Neural progenitor cell (in vitro differentiated cells): ENCODE measurements at places on chromosomes 1 and 21.

- no peak for DNase-seq
Observed at GRCh38 chr1:232142403-232143314, 487.3 kb downstream of the SIPA1L2 start.

- peak; percentile 41 for DNase-seq
Observed at GRCh38 chr1:96688767-96689166, 32.8 kb upstream of the PTBP2 start.

DNA sequence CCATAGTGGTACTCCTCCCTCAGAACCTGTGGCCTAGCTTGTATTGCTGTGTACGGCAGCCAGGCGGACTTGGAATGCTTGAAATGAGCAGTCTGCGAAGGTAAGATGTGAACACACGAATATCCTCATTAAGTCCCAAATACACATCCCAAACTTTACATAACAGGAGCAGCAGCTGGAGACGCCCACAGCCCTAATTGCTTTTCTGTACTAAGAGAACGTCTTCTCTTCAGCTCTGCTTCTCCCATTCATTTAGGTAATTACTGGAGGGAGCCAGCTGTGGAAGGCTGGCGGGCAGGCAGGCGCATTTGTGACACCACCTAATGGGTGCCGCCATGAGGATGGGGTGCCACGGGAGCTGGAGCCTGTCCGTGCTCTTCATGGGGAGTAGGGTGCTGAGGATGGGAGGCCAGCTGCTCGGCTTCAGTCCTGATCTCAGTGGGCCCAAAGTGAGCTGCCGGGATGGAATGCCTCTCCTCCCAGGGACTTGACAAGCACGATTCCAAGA, 66.6 kb upstream of the POU3F1 start:
- DNase-seq: no peak

DNA sequence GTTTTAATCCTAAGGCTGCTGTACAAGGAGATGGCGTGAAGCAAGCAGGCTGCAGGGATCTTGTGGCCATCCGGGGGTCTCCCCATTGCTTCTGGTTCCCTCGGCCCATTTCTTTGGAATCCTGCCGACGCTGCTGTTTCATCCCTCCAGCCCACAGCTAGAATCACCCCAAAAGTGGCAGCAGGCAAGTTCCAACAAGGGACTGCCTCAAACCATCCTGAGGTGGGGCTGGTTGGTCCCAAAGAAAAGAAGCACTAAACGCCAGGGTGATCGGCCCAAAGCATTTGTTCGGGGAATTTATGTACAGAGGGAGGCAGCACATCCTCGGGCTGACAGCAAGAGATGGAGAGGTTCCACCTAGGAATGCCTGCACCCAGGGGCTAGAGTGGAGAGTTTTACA, 4.5 kb upstream of the MIB2 start:
- no peak for DNase-seq

- no peak for DNase-seq
Observed at GRCh38 chr1:33228935-33229487, 27.3 kb upstream of the ZNF362 start.

DNA sequence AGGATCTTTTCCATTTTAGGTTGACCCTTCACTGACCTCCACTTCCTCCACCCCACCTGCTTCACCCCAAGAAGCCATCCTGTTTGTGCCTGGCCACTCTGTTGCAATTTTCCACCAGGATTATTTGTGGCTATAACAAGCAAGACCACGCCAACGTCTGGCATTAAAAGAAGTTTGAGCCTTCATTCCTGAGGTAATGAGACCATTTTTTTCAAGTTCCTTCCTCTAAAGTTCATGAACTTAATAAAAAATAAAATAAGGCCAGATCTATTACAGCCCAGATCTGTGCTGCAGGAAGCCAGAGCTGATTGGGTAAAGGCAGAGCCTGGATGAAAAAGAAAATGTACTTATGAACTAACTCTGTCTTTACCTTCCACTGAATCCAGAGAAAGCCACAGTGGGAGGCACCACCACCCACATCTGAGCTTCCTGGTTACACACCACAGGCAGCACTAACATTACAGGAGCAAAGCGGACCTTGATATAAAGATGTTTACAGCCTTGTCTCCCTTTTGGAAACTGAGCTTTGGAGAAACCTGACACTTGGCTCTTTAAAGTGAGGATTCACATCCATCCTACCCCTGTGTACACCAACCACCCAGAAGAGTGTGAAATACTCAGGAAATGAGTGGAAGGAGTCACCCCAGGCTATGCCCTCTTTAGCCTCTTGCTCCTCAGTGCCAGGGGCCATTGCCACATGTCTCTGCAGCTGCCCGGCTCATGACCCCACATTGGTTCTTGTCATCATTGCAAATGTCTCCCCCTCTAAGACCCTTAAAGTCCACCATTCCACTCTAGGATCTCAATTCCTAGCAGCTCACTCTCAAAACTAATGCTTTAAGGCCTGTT, 293.6 kb downstream of the PLPP3 start:
- DNase-seq: no peak

GRCh38 chr1:221849110-221849509, 107.2 kb upstream of the DUSP10 start:
- no peak for DNase-seq

- DNase-seq: no peak
Observed at GRCh38 chr1:165674599-165674998, 23.8 kb downstream of the ALDH9A1 start.

- DNase-seq: peak; percentile 3
Observed at GRCh38 chr1:152870831-152871730, 7.0 kb upstream of the SMCP start.

GRCh38 chr1:147472489-147472888, 68.8 kb upstream of the BCL9 start:
- DNase-seq: no peak

DNA sequence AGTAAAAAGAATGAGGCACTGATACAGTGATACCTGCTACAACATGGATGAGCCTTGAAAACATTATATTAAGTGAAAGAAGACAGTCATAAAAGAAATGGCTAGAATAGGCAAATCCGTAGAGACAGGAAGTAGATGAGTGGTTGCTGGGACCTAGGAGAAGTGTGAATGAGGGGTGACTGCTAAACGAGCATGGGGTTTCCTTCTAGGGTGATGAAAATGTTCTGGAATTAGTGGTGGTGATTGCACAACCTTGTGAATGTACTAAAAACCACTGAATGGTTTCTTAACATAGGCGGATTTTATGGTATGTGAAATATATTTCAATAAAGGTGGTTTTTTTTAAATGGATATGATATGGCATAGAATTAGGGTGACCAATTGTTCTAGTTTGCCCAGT, 12.6 kb upstream of the SERINC2 start:
- DNase-seq: no peak

GRCh38 chr1:219575563-219575962, 37.3 kb downstream of the ZC3H11B start:
- DNase-seq: no peak

DNA sequence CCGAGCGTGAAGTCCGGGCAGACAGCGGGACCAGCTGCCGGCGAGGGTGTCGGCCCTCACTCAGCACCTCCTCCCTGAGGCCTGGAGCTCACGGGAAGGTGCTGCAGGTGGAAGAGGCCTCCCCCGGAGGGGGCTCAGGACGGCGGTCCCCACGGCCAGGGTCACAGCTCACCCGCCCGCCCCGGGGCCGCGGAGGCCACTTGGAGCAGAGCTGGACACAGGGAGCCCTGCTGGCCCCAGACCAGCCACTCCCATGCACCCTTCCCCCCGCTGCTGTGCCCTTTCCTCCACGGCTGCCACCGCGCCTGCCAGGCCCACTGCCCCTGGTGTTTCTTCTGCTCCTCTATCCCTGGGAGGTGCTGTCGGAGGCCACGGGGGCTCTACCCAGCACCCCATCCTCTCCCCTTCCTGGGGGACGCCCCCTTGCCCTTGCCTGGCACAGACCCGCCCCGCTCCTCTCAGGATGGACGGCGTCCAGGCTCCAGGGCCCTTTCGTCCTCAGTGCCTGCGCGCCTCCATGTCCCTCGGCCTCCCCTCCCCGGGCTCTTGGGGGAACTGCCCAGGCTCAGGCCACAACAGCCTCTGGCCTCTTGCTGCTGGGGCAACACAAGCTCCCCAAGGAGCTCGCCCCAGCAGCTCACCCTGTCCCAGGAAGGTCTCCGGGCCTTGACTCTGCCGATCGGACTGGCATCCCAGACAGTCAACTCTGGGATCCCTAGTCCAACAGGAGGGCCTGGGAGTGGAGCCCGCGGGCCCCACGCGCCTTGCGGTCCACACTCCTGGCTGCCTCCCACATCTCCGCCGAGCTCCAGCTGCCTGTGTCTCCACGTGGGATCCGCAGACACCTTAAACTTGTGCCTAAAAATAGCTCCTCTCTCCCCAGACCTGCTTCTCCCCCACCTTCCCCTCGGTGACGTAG, 4.1 kb downstream of the TMEM240 start:
- no peak for DNase-seq

DNA sequence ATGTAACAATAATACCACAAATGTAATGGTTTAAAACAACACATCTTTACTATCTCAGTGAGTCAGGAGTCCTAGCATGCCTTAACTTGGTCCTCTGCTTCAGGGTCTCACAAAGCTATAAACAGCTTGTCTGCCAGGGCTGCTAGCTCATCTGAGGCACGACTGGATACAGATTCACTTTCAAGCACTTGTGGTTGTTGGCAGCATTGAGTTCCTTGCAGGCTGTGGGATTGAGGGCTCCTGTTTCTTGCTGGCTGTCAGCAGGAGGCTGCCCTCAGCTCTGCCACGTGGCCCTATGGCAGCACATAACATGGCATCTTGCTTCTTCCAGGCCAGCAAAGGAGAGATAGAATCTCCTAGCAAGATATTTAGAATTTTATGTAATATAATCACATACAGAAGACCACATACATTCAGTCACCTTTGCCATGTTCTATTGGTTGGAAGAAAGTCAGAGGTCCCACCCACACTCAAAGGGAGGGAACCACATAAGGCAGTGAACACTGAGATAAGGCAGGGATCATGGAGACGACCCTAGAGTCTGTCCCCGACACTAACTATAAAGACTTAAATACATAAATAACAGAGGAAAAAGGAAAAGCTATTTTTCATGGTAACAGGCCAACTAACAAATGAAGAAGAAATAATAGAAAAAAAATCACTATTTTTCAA, 18.9 kb upstream of the IPP start:
- peak; percentile 15 for DNase-seq

DNA sequence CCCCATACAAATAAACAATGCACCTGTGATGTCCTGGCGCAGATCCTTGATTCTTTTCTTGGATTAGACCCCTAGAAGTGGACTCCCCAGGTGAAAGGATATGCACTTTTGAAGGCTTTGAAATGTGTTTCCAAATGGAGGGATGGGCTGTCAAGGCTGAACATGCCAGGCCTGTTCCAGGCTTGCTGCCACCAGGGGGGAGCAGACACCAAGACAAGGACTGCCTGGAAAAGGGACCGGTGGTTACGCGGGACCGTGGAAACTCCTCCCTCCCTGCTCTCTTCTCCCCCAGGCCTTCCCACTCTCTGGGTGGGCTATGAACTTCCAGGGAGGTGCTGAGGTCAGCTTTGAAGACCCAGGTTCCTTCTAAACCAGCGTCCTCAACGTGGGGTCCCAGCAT, 12.7 kb downstream of the C1QB start:
- DNase-seq: peak; percentile 80

- no peak for DNase-seq
Observed at GRCh38 chr1:114344656-114345055, 166.3 kb downstream of the TRIM33 start.

DNA sequence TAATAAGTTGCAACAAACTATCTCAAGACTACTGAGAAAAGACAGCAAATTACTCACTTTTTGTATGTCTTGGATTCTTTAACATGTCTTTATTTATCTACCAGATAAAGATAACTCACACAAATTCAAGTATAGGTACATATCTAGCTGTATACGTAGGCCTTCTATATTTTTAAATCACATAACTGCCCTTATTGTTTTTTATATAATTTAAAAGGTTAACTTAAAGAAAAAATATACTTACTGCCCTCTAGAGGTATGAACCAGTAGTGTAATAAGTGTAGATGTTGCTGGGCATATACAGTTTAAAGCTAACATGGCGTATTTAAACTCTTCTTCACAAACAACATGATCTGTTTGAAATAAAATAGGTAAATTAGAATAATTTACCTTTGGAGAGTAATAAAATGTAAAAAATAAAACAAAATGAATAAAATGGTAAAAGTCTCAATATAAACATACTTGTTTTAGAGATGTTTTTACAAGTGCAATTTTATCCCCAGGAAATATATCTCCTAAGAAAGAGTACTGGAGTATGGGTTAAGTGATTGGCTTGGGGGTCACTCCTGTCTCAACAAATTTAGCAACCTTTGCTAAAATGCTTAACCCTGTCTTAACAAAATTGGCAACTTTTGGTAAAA, 235.2 kb downstream of the KCNT2 start:
- DNase-seq: peak; percentile 16

DNA sequence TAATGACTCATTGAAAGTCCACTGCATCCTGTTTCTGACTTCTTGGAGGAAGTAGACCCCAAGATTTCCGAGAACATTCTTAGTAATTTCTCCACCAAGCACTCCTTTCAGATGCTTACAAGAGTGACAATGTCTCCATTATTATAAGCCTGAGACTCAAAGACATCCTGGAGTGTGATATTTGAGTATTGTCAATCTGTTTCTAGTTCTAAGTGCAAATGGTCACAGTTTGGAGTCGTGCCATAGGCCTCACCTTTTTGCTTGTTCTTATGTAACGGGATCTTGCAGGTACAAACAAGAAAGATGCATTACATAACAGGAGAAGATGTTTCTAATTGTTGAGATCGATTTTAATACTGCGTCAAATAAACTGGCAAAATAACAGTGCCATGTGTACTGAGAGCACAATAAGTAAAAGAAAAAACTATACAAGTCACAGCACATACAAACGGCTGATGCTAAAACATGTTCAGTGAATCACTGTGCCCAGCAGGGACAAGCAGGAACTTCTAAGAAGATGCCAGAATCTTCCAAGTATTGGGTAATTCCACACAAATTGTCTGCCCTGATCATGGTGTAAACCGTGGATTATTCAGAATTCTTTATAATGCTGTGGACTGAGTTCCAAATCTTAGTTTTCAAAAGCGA, 54.1 kb downstream of the CD2 start:
- no peak for DNase-seq

- peak; percentile 31 for DNase-seq
Observed at GRCh38 chr1:172135076-172135672, 285.3 kb upstream of the C1orf105 start.

GRCh38 chr1:66055092-66055491, 262.4 kb downstream of the PDE4B start:
- no peak for DNase-seq

GRCh38 chr1:52403566-52404115, 582 bp downstream of the ORC1 start:
- peak; percentile 61 for DNase-seq

GRCh38 chr1:24117722-24118409, 5.9 kb upstream of the MYOM3 start:
- no peak for DNase-seq

- DNase-seq: no peak
Observed at GRCh38 chr1:110035236-110035752, 870 bp downstream of the STRIP1 start.
